ENCODE measurements at places on chromosomes 6 and 20.

GRCh38 chr6:95685822-95686221 lies 108.5 kb downstream of the MANEA start:
- no peak for DNase-seq

- no peak for DNase-seq
Observed at GRCh38 chr6:156849806-156850205, 72.6 kb downstream of the ARID1B start.

- no peak for DNase-seq
Observed at GRCh38 chr6:45513213-45513618, 135.5 kb upstream of the SUPT3H start.

- DNase-seq: no peak
Observed at GRCh38 chr20:36773107-36773596, 411 bp downstream of the DSN1 start.

DNA sequence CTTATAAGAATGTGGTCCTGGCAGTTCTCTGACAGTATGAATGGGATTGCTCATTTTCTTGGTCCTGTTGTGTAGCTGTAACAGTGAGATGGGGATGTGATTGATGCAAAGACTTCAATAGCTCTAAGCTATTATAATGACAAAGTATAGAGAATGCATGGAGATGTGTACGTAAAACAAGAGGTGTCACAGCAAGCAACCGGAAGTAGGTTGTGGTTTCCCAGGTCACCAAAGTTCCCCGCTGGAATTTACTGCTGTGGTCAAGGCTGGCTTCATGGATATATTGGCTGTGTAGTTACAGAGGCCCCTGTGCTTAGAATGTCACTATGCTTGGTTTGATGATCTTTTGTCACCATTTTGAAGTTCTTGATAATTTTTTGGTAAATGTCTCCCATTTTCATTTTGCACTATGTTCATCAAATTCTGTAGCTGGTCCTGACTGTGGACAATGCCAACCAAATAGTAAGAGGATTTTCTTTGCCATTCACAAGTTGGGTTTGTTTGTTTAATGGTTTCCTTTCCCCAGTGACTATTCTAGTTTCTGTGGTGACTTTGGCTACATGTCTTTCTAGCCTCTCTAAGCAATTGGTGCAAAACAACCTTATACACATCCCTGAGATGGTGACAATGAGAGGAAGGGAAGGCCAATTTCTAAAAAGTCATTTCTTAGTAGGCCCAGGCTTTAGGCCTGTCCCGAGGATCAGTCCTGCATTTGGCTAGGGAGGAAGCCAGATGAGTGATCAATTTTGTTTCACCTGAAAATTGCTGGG lies 10.5 kb downstream of the DNAH8 start:
- DNase-seq: no peak

DNA sequence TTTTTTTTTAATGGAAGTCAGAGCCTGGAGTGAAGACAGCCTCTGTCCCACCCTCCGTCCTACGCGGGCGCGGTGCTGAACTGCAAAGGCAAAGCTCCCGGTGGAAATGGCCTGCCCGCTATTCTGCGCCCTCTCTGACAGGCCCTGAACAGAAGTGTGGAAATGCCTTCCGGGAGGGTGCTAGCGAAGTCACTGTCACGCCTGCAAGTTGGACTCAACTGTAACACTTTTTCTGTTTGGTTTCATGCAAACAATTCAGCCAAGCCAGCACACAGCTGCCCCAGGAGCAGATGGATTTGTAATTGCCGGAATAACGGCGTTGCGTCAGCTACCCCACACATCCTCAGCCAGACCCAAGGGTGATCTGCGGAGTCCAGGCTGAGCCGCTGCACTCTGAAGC lies 107.6 kb downstream of the PSMB1 start:
- DNase-seq: no peak
